Neural progenitor cell (in vitro differentiated cells): ENCODE measurements at places on chromosomes 2 and 18. TPM values are rescaled to one million over a fixed set of nuclear protein-coding genes. Genes with fewer than 3 reads are reported as not detected.
A peak's percentile ranks its signal among the peaks of the same experiment; 100 is the strongest.

Gene SFT2D3
- total RNA-seq: 22.8 and 30.6 TPM in 2 replicates

Gene TEX44
- total RNA-seq: not detected in 2 replicates

Gene CTAGE1
- not detected in 2 replicates for total RNA-seq

DNA sequence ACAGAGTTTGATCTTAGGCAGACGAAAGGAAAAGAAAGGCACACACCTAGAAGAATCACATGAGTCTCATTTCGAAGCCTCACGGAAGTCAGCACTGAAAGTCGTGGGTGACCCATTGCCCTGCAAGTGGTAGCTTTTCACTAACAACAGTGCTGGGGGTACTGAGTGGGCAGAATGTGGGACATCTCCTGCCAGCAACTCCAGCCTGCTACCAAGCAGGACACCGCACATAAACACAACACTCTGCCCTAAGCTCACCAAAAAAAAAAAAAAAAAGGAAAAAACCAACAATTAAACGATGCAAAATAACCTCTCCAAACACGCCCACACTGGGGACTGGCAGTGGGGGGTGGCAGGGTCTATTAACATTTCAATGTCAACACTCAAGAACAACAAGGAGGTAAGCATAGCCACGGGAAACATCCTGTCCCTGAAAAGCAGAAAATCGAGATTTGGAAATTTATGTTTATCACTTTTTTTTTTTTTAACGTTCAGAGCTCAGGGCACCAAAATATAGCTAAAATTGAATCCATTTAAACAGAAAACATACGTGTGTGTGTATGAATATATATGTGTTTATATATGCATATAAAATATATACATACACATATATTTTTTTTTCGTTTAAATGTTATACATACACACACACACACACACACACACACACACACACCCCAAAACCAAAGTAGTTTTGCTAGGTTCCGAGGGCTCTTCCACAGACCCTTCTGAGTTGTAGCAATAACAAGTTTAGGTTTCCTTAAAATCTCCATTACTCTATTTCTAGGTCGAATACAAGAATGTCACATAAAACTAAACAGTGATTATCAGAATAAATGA, 2.2 kb downstream of the INO80D start:
- no peaks in the 10 kb centered on the region for H3K27me3 ChIP-seq
- peaks cover 4% of the 10 kb centered on the region for H3K36me3 ChIP-seq
- peak; percentile 19 for DNase-seq
- no peak overlapping the region for H3K27ac ChIP-seq
- peak overlapping the region; percentile 89 for H3K4me3 ChIP-seq

- no peaks in the 10 kb centered on the region for H3K4me1 ChIP-seq
- no peaks in the 10 kb centered on the region for H3K27me3 ChIP-seq
- no peak overlapping the region for H3K27ac ChIP-seq
These were observed 350.0 kb downstream of the AKAIN1 start for GRCh38 chr18:4847056-4847455.
